ENCODE measurements at places on chromosomes 2 and 18. TPM values are rescaled to one million over a fixed set of nuclear protein-coding genes. Genes with fewer than 3 reads are reported as not detected.

Gene ZCCHC2
- total RNA-seq = 28.9 TPM

DNA sequence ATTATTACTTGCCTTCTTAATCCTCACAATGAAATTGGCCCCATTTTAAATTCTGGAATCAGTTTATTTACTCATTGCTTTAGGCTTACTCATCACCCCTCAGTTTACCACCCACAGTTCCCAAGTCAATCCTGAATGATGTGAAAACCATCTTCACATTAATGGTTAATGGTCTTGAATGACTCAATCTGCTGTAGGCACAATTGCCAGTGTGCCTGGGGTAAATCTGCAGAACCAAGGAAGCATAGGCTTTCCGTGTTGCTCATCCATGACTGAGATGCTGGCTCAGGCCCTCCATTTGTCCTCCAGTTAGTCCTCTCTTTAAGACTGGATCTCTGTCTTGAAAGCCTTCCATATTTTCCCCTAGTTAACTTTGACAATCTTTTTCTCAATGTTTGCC lies 164.5 kb downstream of the PMAIP1 start:
- no peak overlapping the region for H3K4me3 ChIP-seq
- H3K27ac ChIP-seq = no peak overlapping the region
- no peaks in the 10 kb centered on the region for H3K36me3 ChIP-seq
- DNase-seq = no peak

- no peak overlapping the region for H3K27ac ChIP-seq
- no peaks in the 10 kb centered on the region for H3K27me3 ChIP-seq
- no peak overlapping the region for H3K4me3 ChIP-seq
- H3K36me3 ChIP-seq = no peaks in the 10 kb centered on the region
- H3K4me1 ChIP-seq = no peaks in the 10 kb centered on the region
Measured at GRCh38 chr2:226087505-226088365, 688.2 kb downstream of the NYAP2 start.

DNA sequence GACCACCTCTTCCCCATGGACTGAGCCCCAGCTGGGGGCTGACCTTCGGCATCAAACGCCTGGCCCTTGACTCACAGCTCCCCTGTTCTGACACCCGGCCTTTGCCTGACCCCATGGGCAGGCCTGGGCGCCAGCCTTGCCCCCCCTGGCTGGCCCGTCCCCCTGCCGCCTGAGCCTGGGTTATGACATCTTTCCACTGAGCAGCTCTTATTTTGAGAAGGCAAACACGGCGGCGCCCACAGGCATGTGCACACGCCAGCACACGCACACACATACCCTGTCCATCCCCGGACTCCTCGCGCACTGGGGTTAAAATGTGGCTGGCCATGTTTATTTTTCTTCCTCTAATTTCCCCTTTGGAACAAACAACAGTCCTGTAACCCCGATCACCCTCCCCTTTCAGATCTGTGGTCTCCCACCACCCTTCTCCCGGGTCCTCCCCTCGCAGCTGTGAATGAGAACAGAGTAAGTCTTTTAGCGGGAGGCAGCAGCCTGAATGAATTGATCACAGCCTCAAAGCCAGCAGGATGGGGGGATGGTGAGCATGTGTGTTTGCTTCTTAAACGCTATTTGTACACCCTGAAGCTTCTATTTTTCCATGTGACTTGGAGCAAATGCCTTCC lies 11.8 kb upstream of the ATOH8 start:
- no peaks in the 10 kb centered on the region for H3K36me3 ChIP-seq
- peaks cover 4% of the 10 kb centered on the region for H3K4me1 ChIP-seq
- no peak overlapping the region for H3K27ac ChIP-seq
- DNase-seq = no peak
- no peak overlapping the region for H3K4me3 ChIP-seq
- H3K27me3 ChIP-seq = peaks cover 47% of the 10 kb centered on the region

Gene NYAP2
- 0.06 TPM for total RNA-seq

DNA sequence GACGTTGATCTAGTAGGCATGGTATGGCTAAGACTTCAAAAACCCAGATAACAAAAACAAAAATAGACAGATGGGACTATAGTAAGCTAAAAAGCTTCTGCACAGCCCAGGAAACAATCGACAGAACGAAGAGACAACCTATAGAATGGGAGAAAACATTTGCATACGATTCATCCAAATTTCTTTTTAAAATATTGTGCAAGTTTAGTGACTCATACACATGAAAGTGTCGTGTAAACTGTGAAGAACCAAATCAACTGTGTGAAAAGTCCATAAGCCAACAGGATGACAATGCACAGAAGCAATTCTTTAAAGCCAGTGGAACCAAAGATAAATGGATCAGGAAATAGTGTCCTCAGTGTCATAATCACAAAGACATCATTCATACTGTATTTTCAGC lies 671.1 kb downstream of the RNF144A start:
- H3K4me3 ChIP-seq = no peak overlapping the region
- no peaks in the 10 kb centered on the region for H3K27me3 ChIP-seq
- H3K36me3 ChIP-seq = peaks cover 9% of the 10 kb centered on the region
- peaks cover 30% of the 10 kb centered on the region for H3K4me1 ChIP-seq
- peak overlapping the region; percentile 47 for H3K27ac ChIP-seq

DNA sequence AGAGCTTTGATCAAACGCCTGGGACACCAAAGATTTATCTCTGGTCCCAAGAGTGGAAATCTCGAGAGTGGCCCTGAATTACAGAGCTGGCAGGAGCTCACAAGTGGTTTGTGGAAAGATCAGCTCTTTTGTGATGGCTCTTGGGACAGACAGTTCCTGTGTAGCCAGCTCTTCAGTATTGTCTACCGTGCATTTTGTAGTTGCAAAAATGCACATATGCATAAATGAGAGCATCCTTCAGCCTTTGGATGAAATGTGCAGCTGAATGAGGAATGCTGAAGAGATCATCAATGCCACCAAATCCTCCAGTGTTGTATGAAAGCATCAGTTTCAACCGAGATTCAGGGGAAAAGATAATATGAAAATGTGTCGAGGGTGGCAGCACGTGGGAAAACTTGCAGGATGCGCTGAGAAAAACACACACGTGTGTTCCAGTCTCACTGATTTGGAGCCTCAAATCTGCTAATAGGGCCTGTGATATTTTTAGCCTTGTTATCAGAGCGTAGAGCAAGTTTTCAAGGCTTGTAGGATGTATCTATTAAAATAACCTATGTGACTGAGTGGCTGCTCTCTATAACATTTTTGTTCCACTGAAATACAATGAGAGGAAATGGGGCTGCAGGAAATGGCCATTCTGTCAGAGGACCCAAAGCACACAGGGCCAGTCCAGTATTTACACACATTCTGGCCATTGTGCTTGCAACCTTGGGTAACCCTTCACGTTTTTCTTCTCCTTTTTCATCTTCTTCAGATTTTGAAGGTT lies 138.7 kb downstream of the PRKCE start:
- no peaks in the 10 kb centered on the region for H3K36me3 ChIP-seq
- H3K4me3 ChIP-seq = no peak overlapping the region
- H3K27ac ChIP-seq = no peak overlapping the region
- DNase-seq = no peak
- no peaks in the 10 kb centered on the region for H3K27me3 ChIP-seq
- peaks cover 9% of the 10 kb centered on the region for H3K4me1 ChIP-seq

- peak; percentile 89 for DNase-seq
- H3K27ac ChIP-seq = peak overlapping the region; percentile 96
- peaks cover 75% of the 10 kb centered on the region for H3K4me1 ChIP-seq
- H3K4me3 ChIP-seq = peak overlapping the region; percentile 74
- H3K27me3 ChIP-seq = peaks cover 3% of the 10 kb centered on the region
Measured at GRCh38 chr2:196176142-196176738, 4.9 kb upstream of the STK17B start.

GRCh38 chr2:40289771-40290404 lies 162.0 kb downstream of the SLC8A1 start:
- no peak overlapping the region for H3K4me3 ChIP-seq
- no peak for DNase-seq
- no peaks in the 10 kb centered on the region for H3K36me3 ChIP-seq
- no peaks in the 10 kb centered on the region for H3K27me3 ChIP-seq
- no peak overlapping the region for H3K27ac ChIP-seq

- H3K27ac ChIP-seq = no peak overlapping the region
- no peak overlapping the region for H3K4me3 ChIP-seq
- no peak for DNase-seq
- H3K27me3 ChIP-seq = no peaks in the 10 kb centered on the region
- H3K36me3 ChIP-seq = no peaks in the 10 kb centered on the region
Measured at GRCh38 chr2:66481100-66481549, 46.2 kb downstream of the MEIS1 start.

Gene CYP27C1
- not detected for total RNA-seq

- no peak overlapping the region for H3K4me3 ChIP-seq
- H3K27ac ChIP-seq = no peak overlapping the region
- peaks cover 12% of the 10 kb centered on the region for H3K27me3 ChIP-seq
- no peaks in the 10 kb centered on the region for H3K4me1 ChIP-seq
- DNase-seq = no peak
Measured at GRCh38 chr18:61738042-61738441, 154.8 kb downstream of the RNF152 start.

DNA sequence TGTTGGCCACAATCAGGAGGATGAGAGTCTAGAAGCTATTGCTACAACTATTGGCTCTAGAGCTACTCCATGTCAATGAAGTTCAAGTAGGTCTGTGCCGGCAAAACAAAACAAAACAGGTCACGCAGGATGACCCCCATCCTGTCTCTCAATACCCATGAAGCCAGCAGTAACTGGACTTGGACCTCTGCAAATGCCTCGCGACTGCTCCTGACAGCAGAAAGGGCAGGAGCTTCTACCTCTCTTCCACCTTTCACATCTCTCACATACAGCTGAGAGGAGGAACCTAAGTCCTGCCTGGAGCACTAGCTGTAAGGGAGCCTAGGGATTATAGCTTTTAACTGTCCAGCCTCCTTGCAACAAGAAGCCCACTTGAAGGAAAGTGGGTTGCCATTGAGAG lies 16.0 kb downstream of the PRKAG3 start:
- no peak for DNase-seq
- no peaks in the 10 kb centered on the region for H3K36me3 ChIP-seq
- H3K27ac ChIP-seq = no peak overlapping the region
- no peaks in the 10 kb centered on the region for H3K4me1 ChIP-seq
- H3K27me3 ChIP-seq = peaks cover 20% of the 10 kb centered on the region
- no peak overlapping the region for H3K4me3 ChIP-seq

Gene ZAP70
- total RNA-seq = 204 TPM

DNA sequence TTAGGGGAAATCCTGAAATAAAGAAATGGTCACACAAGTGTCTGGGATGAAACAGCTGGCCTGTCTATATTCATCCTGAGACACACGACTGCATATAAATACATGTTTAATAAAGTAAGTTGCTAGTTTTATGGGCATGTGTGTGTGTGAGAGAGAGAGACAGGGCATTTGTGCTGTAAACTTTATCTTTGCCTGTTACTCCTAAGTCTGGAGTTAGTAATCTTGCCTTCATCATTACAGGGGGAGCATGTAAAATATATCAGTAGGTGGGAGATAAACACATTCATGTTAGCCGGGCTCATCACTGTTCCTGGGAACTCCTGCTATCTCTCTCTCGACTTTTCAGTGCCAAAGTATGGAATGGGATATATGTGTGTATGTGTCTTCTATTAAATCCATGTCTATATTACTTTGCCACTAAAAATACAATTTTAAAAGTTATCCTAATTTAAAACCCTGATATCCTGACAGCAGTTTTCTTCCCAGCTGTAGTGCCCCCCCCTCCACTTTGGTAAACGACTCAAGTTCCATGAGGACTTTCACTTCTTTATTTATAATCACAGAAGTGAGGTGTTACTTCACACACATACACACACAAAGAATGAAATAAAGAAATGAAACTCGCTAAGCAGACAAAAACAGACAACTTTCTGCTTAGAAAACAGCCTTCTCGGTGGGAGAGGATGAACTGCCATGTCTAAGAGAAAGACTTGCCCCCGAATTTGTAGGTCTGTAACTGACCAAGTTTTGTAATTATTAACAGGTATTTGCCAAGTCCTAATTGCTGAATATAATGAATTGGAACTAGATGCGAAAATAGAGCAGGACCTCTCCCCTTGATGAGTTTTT lies 947 bp downstream of the ZEB2 start:
- DNase-seq = no peak
- H3K27me3 ChIP-seq = peaks cover 17% of the 10 kb centered on the region
- peaks cover 2% of the 10 kb centered on the region for H3K36me3 ChIP-seq
- no peak overlapping the region for H3K4me3 ChIP-seq

- DNase-seq = peak; percentile 2
- no peak overlapping the region for H3K27ac ChIP-seq
- peaks cover 4% of the 10 kb centered on the region for H3K27me3 ChIP-seq
Measured at GRCh38 chr2:39851651-39852110, 72.6 kb upstream of the THUMPD2 start.

- H3K4me3 ChIP-seq = no peak overlapping the region
- no peaks in the 10 kb centered on the region for H3K27me3 ChIP-seq
- H3K36me3 ChIP-seq = peaks cover 1% of the 10 kb centered on the region
- H3K4me1 ChIP-seq = no peaks in the 10 kb centered on the region
- DNase-seq = no peak
Measured at GRCh38 chr18:7304061-7304370, 73.1 kb downstream of the LRRC30 start.

GRCh38 chr2:178296394-178297090 lies 102.2 kb downstream of the OSBPL6 start:
- no peak for DNase-seq
- peaks cover 4% of the 10 kb centered on the region for H3K4me1 ChIP-seq
- no peak overlapping the region for H3K27ac ChIP-seq
- H3K27me3 ChIP-seq = peaks cover 35% of the 10 kb centered on the region
- H3K36me3 ChIP-seq = no peaks in the 10 kb centered on the region

Gene ERFE
- total RNA-seq = 0.34 TPM

GRCh38 chr2:237184192-237184918 lies 98.7 kb downstream of the COPS8 start:
- no peaks in the 10 kb centered on the region for H3K36me3 ChIP-seq
- H3K4me3 ChIP-seq = no peak overlapping the region
- no peak overlapping the region for H3K27ac ChIP-seq
- peaks cover 17% of the 10 kb centered on the region for H3K27me3 ChIP-seq
- DNase-seq = no peak
- H3K4me1 ChIP-seq = peaks cover 3% of the 10 kb centered on the region

DNA sequence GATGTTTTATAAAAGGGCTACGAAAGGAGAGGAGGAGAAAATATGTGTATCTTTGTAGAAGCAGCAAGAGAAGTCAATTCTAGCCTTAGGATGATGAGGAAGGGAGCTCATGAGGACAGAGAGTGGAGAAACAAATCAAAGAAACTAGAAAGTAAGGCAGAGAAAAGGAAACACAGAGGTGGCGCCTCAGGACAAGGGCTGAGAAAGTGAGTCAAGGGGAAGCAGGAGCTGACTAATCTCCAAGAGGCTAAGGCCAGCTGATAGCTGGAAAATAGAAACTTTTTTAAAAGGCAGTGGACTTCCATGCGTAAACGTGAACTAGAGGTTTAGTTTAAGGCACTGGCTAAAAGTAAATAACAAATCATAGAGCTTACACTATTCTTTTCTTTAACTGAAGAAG lies 173.3 kb downstream of the ANKRD44 start:
- H3K27ac ChIP-seq = peak overlapping the region; percentile 90
- no peaks in the 10 kb centered on the region for H3K27me3 ChIP-seq
- H3K36me3 ChIP-seq = peaks cover 59% of the 10 kb centered on the region
- H3K4me3 ChIP-seq = peak overlapping the region; percentile 52

GRCh38 chr2:10493634-10494281 lies 45.6 kb upstream of the ODC1 start:
- peak overlapping the region; percentile 76 for H3K27ac ChIP-seq
- peaks cover 27% of the 10 kb centered on the region for H3K4me1 ChIP-seq
- H3K27me3 ChIP-seq = peaks cover 3% of the 10 kb centered on the region
- H3K36me3 ChIP-seq = peaks cover 4% of the 10 kb centered on the region
- DNase-seq = peak; percentile 83

Gene IMMT
- 154 TPM for total RNA-seq

Gene SLC9A2
- total RNA-seq = 0.04 TPM

GRCh38 chr2:112866128-112866835 lies 29.7 kb upstream of the IL1B start:
- H3K4me3 ChIP-seq = no peak overlapping the region
- H3K27me3 ChIP-seq = peaks cover 11% of the 10 kb centered on the region
- H3K4me1 ChIP-seq = peaks cover 2% of the 10 kb centered on the region

Gene RAB27B
- total RNA-seq = not detected

All from activated naive CD8-positive, alpha-beta T cell treated with anti-CD3 and anti-CD28 coated beads for 36 hours (primary cell).